ENCODE measurements at places on chromosomes 6 and 20.

GRCh38 chr6:153135681-153136080 lies 4.6 kb upstream of the RGS17 start:
- no peak for DNase-seq

DNA sequence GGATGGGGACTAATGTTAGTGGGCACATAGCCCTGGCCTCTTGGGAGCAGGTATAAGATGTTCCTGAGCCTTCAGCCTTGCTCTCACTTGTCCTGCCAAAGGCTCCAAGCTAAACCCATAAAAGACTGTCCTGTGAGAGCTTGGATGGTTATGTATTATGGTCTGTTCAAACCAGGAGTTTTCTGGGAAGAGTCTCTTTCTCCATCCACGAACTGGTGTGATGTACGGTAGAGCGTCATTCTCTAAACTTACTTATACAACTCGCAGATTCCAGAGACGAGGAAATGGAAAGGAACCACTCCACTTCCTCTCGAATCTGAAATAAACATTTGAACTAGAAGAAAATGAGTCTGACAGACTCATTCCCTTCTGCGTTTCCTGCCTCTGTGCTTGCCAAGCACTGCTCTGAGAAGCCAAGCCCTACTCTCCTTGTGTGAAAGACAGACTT lies 5.3 kb downstream of the SOBP start:
- no peak for DNase-seq

DNA sequence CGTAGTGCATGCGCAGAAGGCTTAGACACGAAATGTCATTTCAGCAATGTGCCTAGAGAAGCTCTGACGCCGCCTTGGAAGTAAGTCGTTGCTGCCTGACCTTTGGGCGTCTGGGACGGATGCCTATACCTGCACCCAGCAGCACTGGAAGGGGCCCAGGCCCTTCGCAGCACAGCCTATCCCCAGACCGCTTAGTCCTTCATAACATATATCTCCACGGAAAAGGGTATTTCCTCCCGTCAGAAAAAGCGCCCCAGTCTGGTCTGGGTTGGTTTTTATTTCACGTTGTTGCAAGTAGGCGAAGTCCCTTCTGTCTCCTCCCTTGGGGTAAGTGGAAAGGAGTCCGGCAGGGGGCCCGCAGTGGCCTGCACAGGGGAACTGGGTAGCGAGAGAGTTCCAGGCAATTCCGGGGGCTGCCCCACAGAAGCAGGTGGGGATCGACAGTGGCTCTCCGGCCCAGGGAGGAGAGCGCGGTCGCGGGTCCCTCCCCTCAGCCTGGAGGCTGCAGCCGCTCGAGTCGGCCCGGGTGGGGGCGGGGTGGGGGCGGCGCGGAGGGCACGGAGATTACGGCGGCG lies 559 bp upstream of the EYA4 start:
- no peak for DNase-seq

- no peak for DNase-seq
These were observed 39.2 kb downstream of the TRIM27 start for GRCh38 chr6:28884423-28885131.

DNA sequence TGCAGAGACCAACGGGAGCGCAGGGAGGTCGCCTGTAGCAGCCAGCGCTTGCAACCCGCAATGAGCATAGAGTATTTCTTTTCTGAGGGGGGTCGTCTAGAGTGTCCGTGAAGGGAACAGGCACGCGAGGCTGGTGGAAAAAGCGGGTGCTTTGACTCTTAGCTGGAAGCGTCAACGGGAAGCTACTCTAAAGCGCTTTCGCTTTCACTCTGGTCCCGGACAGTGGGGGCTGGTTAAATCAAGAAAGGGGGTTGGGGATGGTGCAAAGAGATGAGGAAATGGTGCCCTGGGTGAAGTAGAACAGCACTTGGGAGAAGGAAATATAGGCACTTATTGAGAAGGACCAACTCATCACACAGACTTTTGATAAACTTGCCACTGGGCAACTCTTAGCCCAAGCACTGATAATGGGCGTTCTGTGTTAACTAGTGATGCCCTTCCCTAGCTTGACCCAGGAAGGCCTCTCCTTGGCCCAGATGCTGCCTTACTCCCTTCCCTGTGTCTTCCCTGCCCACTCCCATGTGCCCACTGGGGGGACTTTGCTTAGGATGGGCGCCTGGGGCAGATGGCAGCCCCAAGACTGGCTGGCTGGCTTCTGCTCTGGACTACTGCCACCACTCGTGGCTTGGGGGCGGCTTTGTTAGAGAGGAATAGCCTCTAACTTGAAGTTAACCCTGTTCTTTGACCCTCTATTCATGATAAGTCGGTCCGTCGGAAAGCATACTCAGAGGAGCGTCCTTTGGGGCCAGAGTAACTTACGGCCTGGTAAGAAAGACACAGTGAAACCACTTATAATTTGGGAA lies 585 bp downstream of the PSMB9 start:
- no peak for DNase-seq

DNA sequence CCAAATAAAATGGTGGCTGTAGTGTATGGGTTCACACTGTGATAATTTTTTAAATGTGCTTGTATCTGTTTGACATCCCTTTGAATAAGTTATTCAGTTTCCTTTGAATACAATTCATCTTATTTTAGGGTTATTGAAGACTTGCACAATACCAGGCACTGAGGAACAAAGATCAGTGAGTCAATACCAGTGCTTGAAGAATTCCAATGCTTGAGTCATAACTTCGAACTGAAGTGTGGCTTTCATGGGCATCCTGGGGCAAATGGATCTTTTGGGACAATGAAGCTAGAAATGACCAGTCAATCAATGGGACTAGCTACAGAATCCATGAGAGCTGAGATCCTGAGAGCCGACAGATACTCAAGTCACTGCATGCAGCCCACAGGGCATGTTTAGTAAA lies 349.9 kb upstream of the FLRT3 start:
- DNase-seq: no peak

DNA sequence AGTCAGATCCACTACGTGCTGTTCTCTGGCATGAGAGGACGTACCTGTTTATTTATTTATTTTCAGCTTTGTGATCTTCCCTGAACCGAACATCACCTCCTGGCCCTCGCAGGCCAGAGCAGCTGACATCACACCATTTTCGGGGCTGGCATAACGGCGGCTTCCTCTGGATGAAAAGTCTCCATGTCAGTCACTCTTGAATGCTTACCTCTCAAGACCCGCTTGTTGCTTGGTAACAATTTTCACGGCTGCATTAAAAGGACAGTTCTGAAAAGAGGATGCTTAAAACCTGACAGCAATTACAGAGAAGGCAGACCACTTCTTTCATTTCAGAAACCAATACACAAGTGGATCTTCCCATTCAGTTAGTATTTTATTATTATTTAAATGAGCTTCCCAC lies 159.8 kb upstream of the CDH4 start:
- DNase-seq: no peak

GRCh38 chr6:41200296-41200900 lies 551 bp downstream of the TREML2 start:
- peak; percentile 91 for DNase-seq

DNA sequence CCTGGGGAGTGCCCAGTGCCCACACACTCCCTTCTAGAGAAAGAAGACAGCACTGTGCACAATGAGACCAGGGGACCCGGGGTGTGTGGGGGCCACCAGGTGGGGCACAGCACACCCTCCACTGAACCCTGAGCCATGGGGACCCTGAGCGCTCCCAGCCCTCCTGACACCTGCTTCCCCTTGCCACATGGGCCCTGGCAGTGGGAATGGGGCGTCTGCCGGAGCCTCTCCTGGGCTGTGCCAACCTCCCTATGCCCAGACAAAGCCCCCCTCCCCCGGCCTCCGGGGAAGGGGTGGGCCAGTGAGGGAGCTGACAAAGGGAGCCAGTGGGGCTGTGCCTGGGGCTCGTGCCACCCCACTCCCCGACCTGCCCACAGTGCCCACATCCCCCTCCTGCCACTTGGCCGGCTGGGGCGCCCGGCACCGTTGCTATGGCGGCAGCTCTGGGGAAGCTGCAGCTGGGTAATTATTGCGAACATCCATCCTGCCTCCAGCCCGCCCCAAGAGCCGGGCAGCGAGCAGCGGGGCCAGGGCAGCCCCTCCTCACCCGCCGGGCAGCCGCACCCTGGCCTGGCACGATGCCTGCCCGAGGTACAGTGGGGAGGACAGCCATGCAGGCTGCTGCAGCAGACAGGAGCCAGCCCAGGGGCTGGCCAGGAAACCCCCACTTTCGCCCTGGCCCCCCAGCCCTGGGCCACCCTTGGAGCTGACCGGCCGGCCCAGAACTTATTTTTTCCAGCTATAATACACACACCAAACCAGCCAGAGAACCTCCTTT lies 41.9 kb upstream of the NOL4L start:
- DNase-seq: no peak

DNA sequence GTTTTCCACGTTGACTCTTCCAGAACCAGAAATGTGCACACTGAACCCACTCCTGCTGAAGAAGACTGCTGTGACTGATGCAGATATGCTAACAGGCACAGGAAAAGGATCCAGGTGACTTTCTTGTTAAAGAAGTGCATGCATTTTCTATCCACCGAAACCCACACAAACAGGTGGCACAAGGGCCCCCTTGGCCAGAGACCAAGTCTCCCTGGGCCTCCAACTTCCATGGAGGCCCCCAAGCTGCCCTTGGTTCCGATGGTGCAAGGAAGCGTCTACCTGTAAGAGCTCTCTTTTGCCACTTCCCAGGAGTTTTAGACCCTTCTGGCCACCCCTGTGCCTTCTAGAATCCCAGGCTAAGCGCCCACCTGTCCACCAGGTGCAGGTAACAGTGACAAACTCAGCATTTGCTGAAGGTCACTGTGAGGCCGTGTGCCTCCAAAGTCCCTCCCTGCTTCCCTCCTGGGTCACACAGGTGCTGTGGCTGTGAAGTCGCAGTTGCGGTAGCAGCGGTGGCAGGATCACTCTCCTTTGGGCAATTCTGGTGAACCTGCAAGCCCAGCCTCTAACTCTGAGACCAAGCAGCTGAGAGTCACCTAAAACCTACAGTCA lies 134.8 kb downstream of the PXDC1 start:
- DNase-seq: peak; percentile 53

DNA sequence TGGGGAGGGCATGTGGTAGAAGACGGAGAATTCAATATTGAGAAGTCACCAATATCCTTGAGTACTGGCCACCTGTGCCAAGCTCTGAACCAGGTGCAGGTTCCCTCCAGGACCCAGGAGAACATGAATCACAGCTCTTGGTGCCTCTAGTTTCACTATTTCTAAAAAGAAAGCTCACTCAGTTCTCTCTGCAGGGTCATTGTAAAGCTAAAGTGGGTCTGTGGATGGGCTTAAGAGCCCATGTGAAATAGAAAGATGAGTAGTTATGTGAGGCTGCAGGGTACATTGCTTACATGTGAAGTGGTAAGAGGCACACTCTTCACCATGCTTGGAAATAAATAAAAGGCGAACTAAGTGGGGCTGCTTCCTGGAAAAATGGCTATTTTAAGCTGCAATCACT lies 43.6 kb downstream of the ZNF831 start:
- no peak for DNase-seq

GRCh38 chr6:30828027-30828962 lies 56.0 kb upstream of the DDR1 start:
- DNase-seq: peak; percentile 97

GRCh38 chr6:166664135-166664534 lies 37.1 kb upstream of the RPS6KA2 start:
- DNase-seq: no peak

- peak; percentile 45 for DNase-seq
These were observed 23.0 kb downstream of the ZNF217 start for GRCh38 chr20:53570446-53571276.

DNA sequence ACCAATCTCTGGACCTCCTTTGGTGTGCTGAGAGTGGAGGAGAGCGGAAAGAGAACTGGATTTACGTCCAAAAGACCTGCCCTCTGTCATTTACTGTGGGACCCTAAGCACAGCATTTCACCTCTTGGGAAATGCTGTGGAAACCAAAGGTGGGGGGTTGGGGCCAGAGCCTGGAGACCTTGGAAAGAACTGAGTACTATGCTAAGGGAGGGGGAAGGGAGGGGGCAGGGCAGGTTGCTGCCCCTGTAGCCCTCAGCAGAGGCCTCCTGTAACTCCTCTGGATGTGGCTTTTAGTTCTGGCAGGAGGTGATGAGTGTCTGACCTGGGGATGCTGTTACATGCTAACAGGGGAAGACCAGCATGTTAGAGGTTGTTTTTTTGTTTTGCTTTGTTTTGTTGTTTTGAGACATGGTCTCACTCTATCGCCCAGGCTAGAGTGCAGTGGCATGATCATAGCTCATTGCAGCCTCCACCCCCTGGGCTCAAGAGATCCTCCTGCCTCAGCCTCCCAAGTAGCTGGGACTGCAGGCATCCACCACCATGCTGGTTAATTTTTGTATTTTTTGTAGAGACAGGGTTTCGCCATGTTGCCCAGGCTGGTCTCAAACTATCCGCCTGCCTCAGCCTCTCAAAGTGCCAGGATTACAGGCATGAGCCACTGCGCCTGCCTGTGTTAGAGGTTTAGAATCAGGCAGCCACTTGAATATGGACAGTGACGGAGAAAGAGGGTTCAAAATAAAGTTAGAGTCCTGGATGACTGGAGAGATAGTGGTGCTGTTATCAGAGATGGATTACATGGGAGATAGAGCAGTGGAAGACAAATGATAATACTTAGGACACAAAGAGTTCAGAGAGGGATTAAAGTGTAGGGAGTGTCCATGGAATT lies 18.4 kb upstream of the PARD6B start:
- no peak for DNase-seq

DNA sequence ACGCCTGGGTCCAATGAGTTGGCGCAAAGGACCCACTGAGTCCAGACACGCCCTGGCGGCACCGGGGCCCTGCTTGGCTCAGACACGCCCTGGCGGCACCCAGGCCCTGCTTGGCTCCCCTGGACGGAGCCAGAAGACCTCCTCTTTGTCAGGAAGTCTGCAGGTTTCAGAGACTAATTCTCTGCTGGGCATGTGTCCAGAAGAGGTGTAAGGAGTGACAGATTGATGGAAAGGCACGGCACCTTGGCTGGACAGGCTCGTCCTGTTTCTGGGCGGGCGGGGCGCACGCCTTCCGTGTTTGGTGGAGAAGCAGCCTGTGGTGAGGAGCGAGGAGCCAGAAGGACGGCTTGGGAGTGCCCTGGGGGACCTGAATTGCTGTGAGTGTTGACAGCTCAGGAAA lies 23.1 kb upstream of the DACT2 start:
- DNase-seq: no peak

DNA sequence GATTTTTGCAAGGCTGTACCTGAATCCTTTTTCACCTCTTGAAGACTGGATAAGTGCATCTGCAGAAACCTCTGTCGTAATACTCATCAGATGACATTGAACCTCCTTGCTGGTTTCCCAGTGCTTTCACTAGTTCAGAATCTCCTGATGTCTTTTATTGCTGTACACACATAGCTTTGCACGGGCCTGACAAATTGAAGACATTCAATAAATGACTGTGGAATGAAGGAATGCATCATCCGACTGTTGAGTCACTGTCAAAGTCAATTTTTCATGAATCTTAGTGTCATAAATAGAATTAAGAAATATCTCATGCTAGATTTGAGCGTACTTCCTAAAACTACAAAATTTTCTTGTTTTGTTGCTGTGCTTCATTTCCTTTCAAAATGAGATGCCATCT lies 598.2 kb upstream of the MAP3K7 start:
- DNase-seq: no peak

- no peak for DNase-seq
These were observed 166.3 kb upstream of the EEF1E1 start for GRCh38 chr6:8268606-8269005.

- peak; percentile 96 for DNase-seq
These were observed at the start of gene ZBTB12 for GRCh38 chr6:31901953-31902643. TSS of gene ZBTB12 (minus strand) at chr6:31902086. CDS start at chr6:31901305, 781 bp downstream.

- no peak for DNase-seq
These were observed 504 bp downstream of the B4GALT5 start for GRCh38 chr20:49712996-49713752.
